ENCODE measurements at places on chromosomes 11 and 22.
A peak's percentile ranks its signal among the peaks of the same experiment; 100 is the strongest.

DNA sequence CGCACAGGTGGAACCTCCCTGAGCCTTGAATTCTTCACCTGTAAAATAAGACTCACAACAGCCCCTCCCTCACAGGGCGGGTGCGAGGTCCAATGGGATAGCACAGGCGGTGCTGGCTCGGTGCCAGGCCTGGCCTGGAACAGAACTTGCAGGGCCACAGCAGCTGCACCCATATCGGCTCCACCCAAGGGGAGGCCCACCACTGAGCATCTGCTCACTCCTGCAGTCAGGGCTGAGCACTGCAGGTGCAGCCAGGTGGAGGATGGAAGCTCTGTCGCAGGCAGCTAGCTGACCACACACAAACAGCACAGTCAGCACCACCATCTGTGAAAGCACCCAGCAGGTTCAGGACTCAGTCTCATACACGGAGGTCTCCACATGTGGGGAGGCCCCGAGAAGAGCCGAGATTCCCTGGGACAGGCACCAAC lies 19.6 kb downstream of the VPS37C start:
- no peak for DNase-seq
- H3K4me3 ChIP-seq, result no peak overlapping the region
- peaks cover 3% of the 10 kb centered on the region for H3K36me3 ChIP-seq
- H3K27me3 ChIP-seq, result no peaks in the 10 kb centered on the region
- peaks cover 18% of the 10 kb centered on the region for H3K4me1 ChIP-seq

DNA sequence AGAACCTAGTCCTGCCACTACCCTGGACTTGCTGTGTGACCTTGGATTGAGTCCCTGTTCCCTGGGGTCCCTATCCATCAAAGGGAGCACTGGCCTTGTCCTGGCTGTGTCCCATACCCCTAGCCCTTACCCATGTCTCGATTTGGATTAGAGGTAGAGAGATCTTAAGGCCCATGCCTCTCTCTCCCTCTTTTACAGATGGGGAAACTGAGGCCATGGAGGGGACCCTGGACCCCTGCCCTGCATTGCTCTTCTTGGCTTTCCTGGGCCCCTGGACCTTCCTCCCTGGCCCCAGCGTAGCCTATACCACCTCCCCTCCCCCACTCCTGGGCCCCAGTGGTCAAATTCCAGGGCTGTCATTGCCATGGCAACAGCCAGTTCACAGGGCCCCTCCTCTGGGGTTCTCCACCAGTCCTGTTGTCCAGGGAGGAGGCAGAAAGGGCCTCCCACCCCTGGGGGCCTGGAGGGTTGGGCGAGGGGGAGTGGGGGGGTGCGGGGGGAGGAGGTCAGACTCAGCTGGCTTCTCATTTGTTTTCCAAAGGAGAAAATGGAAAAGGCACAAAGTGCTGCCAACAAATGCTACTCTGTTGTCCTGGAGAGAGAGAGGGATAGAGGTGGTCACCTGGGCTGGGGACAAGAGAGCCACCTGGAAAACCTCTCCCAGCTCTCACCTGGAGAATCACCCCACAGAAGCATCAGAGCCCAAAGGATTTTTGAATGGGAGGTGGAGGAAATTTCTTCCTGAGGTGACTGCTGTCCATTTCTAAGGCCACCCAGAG lies 23.3 kb downstream of the ARHGEF17 start:
- H3K4me3 ChIP-seq, result no peak overlapping the region
- H3K27me3 ChIP-seq, result no peaks in the 10 kb centered on the region
- H3K27ac ChIP-seq, result no peak overlapping the region
- H3K4me1 ChIP-seq, result peaks cover 2% of the 10 kb centered on the region

DNA sequence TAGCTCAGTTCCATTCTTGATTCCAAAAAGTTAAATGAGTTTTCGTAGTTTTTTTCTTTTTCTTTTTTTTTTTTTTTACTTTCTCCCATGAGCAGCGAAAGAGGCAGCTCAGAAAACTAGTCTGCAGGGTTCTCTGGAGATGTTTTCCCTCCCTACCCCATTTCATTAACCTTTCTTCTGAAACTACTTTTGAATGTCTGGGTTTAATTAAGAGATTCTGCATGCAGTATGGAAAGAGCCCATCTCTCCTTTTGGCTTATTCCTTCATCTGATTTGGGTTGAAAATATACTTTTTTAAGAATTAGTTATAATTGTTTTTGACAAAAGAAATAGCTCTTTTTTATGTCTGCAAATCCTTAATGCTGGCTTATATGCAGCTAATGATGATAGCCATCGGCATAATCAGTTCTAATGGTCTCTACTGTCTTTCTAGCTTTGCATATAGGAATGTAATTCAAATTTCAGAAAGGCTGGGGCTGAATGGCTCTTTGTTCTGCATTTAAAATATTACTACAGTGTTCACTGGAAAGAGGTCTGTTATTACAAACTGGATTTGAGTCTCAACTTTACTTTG lies 265.3 kb downstream of the FAT3 start:
- H3K27ac ChIP-seq, result no peak overlapping the region
- H3K36me3 ChIP-seq, result no peaks in the 10 kb centered on the region
- DNase-seq, result no peak
- H3K4me1 ChIP-seq, result no peaks in the 10 kb centered on the region

- H3K27ac ChIP-seq, result peak overlapping the region; percentile 16
- DNase-seq, result no peak
- H3K27me3 ChIP-seq, result no peaks in the 10 kb centered on the region
- no peak overlapping the region for H3K4me3 ChIP-seq
- no peaks in the 10 kb centered on the region for H3K36me3 ChIP-seq
Measured at GRCh38 chr11:102464859-102465500, 12.4 kb upstream of the TMEM123 start.

GRCh38 chr22:37121887-37122591 lies 12.5 kb upstream of the TMPRSS6 start:
- no peaks in the 10 kb centered on the region for H3K27me3 ChIP-seq
- peak overlapping the region; percentile 89 for H3K4me3 ChIP-seq
- peak overlapping the region; percentile 100 for H3K27ac ChIP-seq

GRCh38 chr11:108592591-108593213 lies 866 bp downstream of the EXPH5 start:
- H3K4me3 ChIP-seq, result peak overlapping the region; percentile 99
- peaks cover 18% of the 10 kb centered on the region for H3K27me3 ChIP-seq
- peaks cover 18% of the 10 kb centered on the region for H3K4me1 ChIP-seq
- peak overlapping the region; percentile 96 for H3K27ac ChIP-seq
- peaks cover 6% of the 10 kb centered on the region for H3K36me3 ChIP-seq

GRCh38 chr11:19079643-19080440 lies 19.3 kb upstream of the MRGPRX2 start:
- no peak overlapping the region for H3K27ac ChIP-seq
- no peak overlapping the region for H3K4me3 ChIP-seq
- peaks cover 6% of the 10 kb centered on the region for H3K4me1 ChIP-seq

GRCh38 chr11:6927030-6927617 lies 898 bp downstream of the ZNF215 start:
- H3K36me3 ChIP-seq, result peaks cover 4% of the 10 kb centered on the region
- peak overlapping the region; percentile 93 for H3K4me3 ChIP-seq
- DNase-seq, result no peak
- H3K4me1 ChIP-seq, result peaks cover 19% of the 10 kb centered on the region

Data from T-helper 17 cell (primary cell).